ENCODE measurements at places on chromosomes 3 and 15. TPM values are rescaled to one million over a fixed set of nuclear protein-coding genes. Genes with fewer than 3 reads are reported as not detected.

MYH15 gene
- total RNA-seq, result 0.14 TPM

ATP13A5 gene
- total RNA-seq, result 0.06 TPM

ZPLD1 gene
- 0.15 TPM for total RNA-seq

LSMEM2 gene
- not detected for total RNA-seq

DNA sequence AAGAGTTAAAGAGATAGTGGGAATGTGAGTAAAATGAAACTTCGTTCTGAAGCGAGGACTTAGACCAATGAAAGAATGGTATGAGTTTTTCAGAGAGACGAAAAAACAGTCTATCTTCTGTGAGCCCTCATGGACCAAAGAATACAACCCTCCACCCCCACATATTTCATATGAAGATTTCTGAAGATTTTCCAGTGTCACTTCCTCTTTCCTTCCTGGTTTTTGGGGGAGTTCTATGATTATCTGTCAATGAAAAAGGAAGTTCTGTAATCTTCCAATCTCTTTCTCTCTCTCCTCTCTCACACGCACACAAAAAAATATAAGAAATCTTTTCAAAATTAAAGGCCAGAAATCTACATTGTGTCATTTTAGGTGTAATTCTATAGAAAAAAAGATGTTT is 27.7 kb downstream of the CMSS1 start:
- no peaks in the 10 kb centered on the region for H3K36me3 ChIP-seq
- H3K27me3 ChIP-seq, result no peaks in the 10 kb centered on the region
- H3K4me3 ChIP-seq, result no peak overlapping the region
- H3K4me1 ChIP-seq, result peaks cover 5% of the 10 kb centered on the region

DNA sequence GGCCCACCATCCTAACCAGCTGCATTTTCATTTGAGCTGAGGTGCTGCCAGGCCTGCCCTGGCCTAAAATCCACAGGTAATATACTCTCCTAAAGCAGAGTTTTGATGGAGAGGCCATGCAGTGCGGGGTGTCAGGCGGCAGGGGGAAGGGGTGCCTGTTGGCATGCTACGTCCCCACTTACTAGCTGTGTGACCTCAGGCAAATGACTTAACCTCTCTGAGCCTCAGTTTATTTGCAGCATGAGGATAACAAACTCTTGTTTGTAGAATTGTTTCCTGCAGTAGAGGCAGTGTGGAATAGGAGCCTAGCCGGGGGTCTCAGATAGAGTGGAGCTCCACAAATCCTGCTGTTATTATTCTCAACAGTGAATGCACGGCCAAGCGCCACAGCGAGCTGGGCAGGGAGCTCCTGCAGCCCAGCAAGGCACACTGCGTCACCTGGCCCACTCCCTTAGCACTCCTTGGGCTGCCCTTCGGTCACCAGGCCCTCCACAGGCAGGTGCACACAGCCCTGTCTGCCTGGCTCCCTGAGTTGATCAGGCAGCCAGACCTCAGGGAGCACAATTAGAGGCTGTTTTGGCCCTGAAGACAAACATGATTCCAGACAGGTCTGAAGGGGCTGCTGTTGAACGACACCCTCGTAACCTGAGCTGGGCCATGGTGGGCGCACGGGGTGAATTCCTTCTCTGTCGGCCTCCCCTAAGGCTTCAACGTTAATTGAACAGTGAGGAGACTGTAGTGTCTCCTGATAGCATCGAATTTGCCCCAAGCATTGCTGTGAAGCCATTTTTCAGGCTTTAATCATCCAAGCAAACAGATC is 248.8 kb upstream of the LYSMD4 start:
- H3K4me3 ChIP-seq, result no peak overlapping the region
- H3K27ac ChIP-seq, result no peak overlapping the region
- H3K36me3 ChIP-seq, result no peaks in the 10 kb centered on the region
- DNase-seq, result no peak

GRCh38 chr3:10004960-10005564 is 18.4 kb upstream of the EMC3 start:
- no peak overlapping the region for H3K4me3 ChIP-seq
- peaks cover 9% of the 10 kb centered on the region for H3K4me1 ChIP-seq
- H3K36me3 ChIP-seq, result peaks cover 33% of the 10 kb centered on the region

All from SJCRH30 (cell line).